NCI-H2081 (cell line): ENCODE measurements at places on chromosomes 16 and 17.

DNA sequence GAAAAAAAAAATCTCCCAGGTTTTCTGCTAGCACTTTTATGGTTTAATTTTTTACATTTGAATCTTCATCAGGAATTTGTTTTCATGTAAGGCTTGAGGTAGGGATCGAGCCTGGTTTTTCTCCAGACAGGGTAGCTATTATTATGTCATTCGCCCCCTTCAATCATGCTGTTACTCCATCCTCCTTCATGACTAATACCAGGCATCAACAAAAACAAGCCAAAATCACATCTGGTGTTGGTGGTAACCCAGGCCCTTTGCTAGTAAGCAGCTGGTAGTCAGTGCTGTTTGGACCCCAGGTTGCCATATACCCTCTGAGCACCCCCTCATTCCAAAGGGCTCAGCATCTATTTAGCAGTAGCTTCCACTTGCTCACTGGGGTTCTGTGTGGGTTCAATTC is 29.5 kb downstream of the DRC3 start:
- DNase-seq = no peak

DNA sequence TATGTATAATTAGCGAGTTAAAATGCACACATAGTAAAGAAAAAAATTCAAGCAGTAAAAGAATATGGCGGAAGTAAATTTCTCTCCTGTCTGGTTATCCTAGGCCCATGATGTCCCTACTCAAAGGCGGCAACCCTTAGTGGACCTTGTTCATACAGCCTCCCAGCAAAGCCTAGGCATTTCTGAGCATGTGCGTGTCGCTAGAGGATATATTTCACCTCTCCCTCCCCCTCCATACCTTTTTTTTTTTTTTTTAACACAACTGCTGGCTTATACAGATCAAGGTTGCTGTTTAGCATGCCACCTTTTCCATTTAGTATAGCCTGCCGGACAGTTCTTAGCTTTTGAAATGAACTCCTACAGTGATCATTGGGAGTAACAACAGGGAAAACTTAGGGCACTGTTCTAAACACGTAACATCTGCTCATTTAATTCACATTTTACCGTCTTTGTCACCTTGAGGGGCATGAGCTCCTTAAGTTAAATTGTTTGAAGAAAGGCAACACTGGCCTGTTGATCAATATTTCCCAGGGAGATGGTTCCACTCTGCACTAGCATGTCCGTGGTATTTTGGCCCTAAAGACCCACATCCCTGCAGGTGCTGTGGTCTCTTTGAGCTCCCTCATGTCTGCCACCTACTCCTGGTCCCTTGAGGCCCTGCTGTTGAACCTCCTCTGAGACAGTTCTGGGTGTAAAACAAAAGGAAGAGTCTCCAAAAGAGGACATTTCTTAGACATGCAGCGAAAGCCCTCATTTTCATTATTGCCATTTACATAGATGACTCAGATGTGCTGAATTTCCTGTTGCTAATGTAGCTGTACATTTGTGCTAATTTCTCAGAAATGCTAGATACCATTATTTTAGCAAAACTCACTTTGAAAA is 4.1 kb upstream of the TNFRSF13B start:
- no peak for DNase-seq

- no peak for DNase-seq
Measured at GRCh38 chr17:9936095-9936494, 31.0 kb upstream of the RCVRN start.

GRCh38 chr16:15972046-15972868 is 22.8 kb downstream of the ABCC1 start:
- DNase-seq = no peak

DNA sequence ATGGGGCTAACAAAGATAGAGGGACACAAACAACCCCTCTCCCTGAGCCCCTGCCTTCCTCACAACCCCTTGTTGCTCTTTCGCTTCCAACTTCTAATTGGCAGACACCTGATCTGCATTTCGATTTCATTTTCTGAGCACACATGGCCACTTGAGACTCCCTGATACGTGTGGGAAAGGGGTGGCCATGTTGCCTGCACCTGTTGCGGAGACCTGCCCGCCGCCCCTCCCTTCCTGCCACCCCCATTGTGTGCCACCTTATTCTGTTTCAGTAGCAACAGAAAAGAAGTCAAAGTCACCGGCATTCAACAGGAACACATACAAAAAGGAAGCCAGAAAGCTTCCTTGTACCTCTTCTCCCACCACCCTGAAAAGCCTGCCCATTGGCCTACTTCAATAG is 254.7 kb upstream of the SOX9 start:
- no peak for DNase-seq

DNA sequence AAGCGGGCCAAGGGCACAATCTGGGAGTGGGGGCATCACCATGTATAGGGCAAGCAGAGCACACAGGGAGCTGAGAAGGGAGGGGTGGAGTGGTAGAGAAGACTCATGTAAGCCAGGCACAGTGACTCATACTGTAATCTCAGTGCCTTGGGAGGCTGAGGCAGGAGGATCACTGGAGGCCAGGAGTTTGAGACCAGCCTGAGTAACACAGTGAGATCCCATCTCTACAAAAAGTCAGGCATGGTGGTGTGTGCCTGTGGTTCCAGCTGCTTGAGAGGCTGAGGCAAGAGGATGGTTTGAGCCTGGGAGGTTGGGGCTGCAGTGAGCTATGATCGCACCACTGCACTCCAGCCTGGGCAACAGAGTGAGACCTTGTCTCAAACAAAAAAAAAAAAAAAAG is 40.8 kb downstream of the ARHGAP27 start:
- no peak for DNase-seq

DNA sequence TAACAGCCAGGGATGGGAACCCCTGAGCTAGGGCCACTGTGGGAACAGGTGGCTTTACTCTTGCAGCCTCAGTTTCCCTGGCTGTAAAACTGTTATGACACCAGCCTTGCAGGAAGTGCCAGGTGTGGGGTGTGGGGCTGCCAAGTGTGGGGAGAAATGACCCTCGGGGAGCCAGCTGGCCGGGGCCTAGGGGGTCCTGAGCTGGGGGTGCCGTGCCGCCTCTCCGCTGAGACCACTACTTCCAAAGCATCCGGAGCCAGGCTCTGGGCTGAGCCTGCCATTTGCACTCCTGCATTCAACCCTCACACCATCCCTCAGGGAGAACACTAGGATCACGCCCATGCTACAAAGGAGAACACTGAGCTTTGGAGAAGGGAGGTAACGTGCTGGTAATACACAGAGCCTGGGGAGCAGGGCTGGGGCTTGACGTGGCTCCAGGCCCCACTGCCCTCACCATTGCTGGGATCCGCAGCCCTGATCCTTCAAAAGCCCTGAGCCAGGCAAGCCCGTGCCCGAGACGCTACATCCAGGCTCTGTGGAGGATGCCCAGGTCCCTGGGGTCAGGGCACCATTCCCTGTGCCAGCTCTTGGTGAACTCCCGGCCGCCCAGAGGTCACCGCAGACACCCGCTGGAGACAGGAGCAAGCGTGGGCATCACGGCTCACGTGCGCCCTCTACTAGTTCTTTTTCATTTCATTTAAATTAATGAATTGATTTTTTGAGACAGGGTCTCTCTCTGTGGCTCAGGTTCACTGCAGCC is 28.8 kb upstream of the GINS2 start:
- DNase-seq = peak; percentile 64

GRCh38 chr17:58640202-58640601 is 51.6 kb downstream of the TEX14 start:
- DNase-seq = no peak

DNA sequence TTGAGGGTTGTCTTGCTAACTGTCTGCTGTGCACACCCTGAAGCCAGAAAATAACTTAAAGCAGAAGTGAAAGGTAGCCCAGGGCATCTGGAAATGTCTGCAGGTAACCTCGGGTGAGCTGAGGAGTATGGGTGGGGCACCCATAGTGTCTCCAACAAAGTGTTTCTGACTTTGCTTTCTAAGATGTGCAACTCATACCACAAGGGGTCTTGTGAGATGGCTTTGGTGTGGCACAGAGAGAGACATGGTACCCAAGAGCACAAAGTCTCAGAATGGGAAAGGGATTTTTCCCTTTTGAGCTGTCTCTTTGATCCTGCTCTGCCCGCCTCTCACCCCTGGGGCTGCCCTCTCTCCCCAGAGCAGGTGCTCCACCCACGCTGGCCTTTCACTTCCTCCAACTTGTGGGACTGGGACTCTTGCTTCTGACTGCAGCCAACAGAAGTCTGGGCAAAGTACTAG is 6.9 kb downstream of the CHD9 start:
- DNase-seq = no peak

DNA sequence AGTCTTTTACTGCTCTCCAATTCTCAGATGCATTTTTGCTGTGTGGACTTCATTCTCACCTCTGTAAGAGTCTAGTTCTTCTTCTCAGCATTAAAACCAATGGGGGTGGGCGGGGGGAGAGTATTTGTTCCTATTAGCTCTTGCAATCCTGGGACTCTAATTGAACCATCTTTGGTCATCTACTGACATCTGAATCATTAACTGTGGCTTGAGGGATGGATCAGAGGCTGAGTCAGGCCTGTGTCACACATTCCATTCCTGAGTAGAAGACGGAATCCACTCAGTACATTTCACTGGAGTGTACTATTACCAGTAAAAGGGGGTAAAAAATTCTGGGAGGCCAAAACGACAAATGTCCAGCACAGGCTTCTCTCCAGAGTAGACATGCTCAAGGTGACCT is 12.8 kb upstream of the ZNF23 start:
- no peak for DNase-seq

GRCh38 chr17:75113798-75114551 is 4.2 kb downstream of the ARMC7 start:
- peak; percentile 91 for DNase-seq

- DNase-seq = no peak
Measured at GRCh38 chr17:9313346-9313745, 262.3 kb downstream of the STX8 start.

- peak; percentile 39 for DNase-seq
Measured at GRCh38 chr17:34420254-34420766, 57.3 kb upstream of the CCL1 start.

- DNase-seq = no peak
Measured at GRCh38 chr17:1076299-1076981, 79.5 kb downstream of the TIMM22 start.

DNA sequence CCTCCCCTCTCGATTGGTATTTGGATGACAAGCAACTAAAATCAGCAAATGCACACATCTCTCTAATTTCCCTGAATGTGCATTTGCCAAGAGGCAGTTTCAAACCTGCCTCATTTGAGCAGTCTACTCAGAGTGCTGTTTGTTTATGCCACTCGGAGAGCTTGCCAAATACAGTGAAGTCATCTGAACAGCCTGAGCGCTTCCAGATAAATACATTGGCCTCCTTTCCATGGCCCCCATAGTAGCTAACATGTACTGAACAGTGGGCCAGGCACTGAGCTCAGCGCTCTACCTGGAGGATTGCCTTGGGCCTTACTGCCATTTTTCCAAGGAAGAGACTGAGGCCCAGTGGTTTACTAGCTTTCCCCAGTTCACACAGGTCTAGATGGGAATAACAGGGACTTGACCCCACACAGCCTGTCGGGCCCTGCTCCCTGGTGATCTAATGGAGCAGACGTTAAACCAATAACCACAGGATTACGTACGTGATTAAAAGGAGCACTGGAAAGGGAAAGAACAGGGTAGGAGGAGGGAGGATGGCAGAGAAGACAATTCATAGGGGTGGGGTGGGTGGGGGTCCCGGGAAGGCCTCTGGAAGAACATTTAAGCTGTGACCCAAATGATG is 18.7 kb upstream of the ANKRD40CL start:
- peak; percentile 23 for DNase-seq

- DNase-seq = peak; percentile 85
Measured at GRCh38 chr16:2720719-2721633, 952 bp upstream of the PRSS27 start.

DNA sequence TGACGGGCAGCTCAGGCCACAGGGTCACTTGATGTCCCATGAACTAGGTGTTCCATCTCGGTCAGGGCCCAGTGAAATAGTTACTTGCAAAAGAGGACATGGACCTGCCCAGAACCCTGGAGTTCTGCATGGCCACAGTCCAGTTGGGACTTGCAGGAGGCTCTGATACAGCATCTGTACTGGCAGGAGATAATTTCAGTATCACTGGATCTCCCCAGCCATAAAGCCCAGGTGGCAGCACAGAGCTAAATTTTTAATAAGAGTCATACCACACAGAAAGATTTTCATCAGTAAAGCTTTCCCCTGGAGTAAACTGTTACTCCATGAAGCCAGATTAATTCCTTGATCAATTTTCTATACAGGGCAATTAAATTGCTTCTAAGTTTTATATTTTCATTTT is 18.0 kb upstream of the SLC16A5 start:
- no peak for DNase-seq

- no peak for DNase-seq
Measured at GRCh38 chr17:334974-335481, 17.6 kb downstream of the RPH3AL start.

DNA sequence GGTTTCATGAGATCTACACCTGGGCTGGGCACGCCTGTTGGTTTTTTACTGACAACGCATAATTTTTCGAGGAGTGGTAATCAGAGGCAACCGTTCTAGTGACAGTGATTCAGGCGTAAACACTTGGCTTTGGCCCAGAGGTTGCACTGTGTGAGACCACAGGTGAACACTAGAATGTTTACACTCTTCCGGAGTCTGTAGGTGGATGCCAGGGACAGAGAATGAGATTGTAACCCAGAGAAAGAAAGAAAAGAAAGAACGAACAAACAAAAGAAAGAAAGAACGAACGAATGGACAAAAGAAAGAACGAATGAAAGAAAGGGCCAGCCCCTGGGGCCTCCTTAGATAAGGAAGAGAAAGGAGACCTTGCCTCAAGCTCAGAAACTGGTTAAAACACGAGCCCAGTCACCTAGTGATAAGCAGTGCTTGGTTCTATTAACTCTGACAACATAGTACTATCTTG is 113.2 kb downstream of the PRKCB start:
- DNase-seq = no peak

GRCh38 chr17:43834106-43834505 is 1.2 kb upstream of the MPP3 start:
- no peak for DNase-seq

DNA sequence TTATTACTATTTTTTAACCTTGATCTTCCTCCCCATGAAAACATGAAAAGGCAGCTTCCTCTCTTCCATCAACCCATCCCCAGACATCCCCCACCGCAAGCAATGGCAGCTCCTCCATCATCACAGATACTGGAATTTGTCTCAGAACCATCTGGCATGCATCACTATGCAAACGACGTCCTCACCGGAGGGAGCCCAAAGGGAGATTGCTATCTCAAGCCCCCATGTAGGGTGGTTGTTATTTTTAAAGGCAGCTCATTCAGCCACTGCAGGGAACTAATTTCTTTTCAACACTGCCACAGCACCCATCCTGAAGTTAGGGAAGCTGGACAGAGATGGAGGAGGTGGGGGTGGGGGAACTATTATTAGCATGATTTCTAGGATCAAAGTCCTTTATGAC is 222.5 kb downstream of the FOXL1 start:
- DNase-seq = no peak

GRCh38 chr17:50832267-50832863 is 3.0 kb upstream of the WFIKKN2 start:
- no peak for DNase-seq

- DNase-seq = no peak
Measured at GRCh38 chr17:63703556-63704258, 3.8 kb upstream of the LIMD2 start.

GRCh38 chr17:73256220-73256619 is 5.5 kb downstream of the CPSF4L start:
- DNase-seq = no peak
